Stimulated activated CD4-positive, alpha-beta T cell treated with anti-CD3 and anti-CD28 coated beads, Interleukin-4, amount 100 ng/mL, for 4 hours (primary cell): ENCODE measurements at places on chromosomes 6 and 20.

DNA sequence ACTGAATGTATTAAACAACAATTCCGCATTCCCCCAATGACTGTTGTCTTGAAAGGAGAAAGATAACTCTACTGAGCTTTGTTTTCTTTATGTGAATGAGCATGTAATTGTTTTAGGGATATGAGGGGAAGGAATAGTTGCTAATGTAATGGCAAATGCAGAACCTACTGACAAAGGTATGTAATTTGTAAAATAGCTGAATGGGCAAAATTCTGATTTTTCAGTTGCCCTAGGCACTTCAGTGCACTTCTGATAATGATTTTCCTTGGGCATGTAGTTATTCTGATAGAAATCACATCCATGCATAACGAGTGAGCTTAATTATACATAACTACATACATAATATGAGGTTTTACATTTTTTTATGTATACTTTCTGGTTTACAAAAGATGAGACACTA, 53.4 kb upstream of the FOXO3 start:
- DNase-seq, result no peak

DNA sequence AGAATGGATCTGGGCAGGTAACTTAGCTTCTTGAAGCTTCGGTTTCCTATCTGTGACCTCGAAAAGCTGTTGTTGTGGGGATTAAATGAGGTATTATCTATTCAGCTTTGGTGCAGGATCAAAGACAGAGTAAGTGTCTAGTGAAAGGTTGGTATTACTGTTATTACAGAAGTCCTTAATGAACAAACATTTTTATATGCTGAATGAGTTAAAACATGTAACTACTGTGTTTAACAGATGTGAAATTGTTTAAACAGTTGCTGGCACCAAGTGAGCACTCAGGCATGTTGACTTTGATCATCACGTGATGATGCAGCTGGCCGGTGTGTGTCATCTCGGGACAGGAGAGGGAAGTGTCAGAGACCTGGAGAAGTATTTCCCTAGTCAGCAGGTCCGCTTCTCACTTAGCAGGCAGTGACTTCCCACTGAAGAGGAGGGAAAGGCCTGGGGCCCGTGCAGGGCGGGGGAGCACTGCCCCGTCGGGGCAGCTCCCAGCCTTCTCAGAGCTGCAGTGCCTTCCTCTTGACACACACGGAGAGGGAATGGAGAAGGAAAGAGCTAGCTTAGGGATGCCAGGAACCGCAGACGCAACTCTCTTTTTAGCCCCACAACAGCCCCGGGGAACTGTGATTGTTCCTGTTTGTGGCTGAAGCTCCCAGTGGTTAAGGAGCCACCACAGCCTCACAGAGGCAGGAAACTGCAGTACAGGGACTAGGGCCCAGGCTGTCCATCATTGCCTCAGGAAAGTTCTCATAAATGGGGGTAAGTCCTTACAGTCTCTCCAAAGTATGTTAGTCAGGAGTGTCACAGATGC, 18.0 kb downstream of the TUBB2A start:
- no peak for DNase-seq

- no peak for DNase-seq
Observed at GRCh38 chr6:36786055-36786675, 53.1 kb downstream of the CPNE5 start.

- peak; percentile 40 for DNase-seq
Observed at GRCh38 chr20:56400001-56400640, 7.7 kb downstream of the CSTF1 start.

- DNase-seq, result no peak
Observed at GRCh38 chr20:51183451-51183850, 160.5 kb upstream of the KCNG1 start.

GRCh38 chr20:23404196-23404595, 17.1 kb downstream of the NAPB start:
- DNase-seq, result no peak

DNA sequence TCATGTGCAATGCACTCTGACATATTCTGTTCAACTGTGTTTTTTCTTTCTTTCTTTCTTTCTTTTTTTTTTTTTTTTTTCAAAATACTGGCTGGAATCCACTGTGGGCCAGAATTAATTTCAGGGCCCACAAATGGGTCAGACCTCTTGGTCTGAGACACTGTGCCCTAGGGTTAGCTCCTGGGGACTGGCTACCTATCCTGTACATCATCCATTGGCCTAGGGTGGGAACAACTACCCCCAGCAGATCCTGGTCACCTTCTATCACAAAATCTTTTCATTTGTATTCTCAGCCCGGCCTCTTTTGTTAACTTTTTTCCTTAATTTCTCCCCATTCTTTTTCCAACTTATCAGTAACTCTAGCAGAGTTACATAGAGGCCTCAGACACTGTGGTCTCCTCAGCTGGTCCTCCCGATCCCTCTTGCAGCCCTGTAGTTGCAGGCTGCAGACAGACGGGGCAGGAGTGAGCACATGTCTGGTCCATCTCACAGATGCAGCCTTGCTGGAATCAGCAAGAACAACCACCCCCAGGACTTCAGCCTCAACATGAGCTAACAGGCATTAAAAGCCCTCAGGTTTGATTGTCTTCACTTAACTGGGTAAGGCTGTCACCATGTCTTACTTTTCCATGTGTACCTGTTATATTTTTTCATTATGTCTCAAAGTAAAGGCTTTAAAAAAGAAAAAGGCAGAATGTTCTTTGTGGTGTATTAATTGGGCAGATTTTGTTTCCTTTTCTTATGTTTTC, 41.3 kb downstream of the TXLNB start:
- peak; percentile 8 for DNase-seq

DNA sequence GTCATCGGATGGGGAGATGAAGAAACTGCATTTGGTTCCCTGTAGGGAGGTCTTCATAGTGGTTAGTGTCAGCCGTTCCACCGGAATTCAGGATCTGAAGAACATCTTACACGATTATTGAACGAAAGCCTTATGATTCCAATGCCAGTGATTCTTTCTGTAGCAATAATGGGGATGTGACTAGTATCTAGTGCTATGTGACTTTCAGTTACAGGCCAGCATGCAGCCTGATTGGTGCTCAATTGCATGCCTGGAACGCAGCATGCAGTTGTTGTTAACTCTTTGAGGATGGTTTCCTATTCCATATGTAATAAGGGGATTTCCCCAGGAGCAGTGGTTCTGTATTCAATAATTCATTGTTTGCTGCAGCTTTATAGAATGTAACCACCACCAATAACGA, 71.6 kb upstream of the SLC22A1 start:
- DNase-seq, result no peak

DNA sequence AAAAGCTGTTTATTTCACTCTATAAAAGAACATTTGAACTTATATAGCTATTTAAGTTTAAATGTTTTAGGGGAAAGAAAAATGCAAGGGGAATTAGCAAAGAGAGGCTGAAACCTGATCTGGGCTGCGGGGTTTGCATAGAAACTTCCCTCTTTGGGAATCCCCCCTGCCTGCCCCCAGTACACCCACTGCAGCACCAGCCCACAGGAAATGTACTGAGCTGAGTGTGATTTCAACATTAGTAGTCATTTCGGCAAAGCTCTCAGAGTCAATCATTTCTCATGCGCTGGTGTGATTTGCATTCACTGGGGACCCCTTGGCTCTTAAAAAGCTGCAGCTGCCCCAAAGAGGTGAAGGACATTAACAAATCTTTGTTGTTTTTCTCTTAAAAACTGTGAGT, 859.4 kb downstream of the MAFB start:
- no peak for DNase-seq

DNA sequence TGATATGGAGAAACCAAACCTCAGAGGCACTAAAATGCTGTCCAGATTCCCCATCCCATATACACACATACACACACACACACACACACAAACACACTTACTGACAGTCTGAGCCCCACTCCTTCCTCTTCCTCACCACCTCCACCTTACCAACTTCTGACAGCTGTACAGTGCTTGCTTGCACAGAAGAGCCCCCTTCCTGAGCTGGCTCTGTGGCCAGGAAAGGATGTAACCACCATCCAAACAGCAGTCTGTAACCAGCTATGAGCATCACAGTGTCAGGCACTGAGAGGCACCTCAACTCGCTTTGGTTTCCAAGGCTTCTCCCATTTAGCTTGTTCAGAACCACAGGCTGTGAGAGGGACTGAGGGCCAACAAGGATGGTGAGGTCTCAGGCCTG, 5.9 kb upstream of the C6orf136 start:
- no peak for DNase-seq

DNA sequence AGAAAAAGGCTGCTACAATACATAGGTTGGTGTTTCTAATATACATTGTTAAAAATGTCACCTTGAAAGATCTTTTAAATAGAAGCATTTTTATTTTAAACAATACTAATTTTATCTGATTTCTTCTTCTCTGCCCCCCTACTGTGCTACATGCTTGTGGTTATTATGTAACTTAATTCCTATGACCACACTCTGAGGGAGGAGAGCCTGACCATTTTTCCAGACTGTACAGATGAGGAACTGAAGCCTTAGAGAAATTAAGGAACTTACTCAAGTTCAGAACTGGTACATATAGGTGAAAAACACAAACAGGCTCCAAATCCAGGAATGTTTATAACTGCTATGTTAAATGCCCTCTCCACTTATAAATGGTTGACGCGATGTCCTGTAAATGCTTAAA, 43.4 kb upstream of the ARHGAP18 start:
- no peak for DNase-seq

DNA sequence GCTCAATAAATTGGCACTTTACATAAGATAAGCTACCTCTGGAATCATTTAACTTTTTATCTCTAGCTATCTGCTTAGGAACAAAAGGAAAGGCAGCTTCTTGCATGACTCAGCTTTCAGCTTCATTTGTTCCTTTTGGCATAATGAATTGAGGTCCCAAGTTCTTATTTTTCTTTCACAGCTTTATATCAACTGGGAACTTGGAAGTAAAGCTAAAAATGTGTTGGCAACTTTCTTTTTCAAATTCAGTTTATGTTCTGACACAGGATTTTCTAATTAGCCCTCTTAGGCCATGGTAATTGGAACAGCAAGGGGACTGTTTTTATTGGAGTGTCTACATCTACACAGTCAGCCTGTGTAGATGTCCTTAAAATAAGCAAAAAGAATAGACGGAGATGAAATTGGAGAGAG, 55.2 kb upstream of the MRAP2 start:
- DNase-seq, result no peak

DNA sequence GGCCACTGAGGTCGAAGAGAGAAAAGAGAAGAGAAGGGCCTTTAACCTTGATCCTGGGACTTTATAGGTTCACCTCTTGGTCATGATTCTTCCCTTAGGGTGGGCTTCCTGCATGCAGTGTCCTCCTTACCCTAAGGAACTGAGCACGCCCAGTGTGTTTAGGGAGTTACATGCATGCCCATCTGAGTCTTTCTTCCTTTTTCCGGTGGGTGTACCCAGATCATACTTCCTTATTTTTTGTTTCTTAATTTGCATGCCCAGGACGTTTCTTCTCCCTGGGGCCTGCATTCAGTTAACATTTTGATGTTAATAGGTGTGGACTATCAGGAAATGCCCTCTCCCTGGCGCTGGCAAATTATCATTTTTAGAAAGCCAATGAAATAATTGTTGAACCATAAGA, 91.5 kb downstream of the HTR1B start:
- no peak for DNase-seq

GRCh38 chr6:17352302-17352701, 41.1 kb upstream of the CAP2 start:
- no peak for DNase-seq

- DNase-seq, result peak; percentile 42
Observed at GRCh38 chr6:107489636-107490565, at the start of gene SOBP. Gene SOBP (plus strand): TSS chr6:107490117. CDS start chr6:107490617, 500 bp downstream.

GRCh38 chr20:54598352-54598751, 123.0 kb downstream of the DOK5 start:
- DNase-seq, result no peak

DNA sequence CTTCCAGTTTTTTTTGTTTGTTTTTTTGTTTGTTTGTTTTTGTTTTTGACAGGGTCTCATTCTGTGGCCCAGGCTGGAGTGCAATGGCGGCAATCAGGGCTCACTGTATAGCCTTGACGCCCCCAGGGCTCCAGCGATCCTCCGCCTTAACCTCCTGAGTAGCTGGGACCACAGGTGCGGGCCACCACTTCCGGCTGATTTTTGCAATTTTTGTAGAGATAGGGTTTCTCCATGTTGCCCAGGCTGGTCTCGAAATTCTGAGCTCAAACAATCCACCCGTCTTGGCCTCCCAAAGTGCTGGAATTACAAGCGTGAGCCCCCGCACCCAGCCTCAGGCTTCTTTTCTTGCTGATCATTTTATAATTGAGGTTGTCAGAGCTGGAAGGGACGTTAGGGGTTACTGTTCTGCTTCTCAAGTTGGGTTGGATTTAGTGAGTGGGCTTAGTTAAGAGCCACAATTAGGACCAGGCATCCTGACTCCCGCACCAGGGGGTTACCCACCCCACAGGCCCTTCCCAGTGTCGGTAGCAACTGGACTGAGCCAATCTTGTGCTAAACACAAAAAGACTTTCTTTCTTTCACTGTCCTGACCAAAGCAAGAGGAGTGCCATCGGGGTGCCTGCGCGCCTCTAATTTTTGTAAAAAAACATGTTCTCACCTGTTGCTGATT, 13.1 kb upstream of the ZSCAN9 start:
- no peak for DNase-seq

DNA sequence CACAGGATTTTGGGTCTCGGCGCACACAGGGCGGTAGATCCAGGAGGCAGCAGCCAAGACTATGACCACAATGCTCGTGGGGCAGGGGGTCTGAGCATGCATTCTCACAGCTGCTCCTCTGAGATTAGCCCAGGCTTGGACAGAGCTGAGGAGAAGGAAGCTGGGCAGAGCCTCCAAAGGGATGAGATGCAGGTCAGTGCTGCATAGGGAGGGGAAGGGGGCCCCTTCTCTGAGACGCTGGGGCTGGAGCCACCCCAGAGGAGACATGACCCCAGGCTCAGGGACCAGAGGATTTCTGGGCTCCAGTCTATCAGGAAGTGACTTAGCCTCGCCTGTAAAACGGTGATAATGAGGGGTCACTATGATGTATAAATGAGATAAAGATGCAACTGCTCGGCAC, 93.9 kb downstream of the BFSP1 start:
- DNase-seq, result no peak

GRCh38 chr20:17611540-17612286, 41.8 kb downstream of the DSTN start:
- no peak for DNase-seq

DNA sequence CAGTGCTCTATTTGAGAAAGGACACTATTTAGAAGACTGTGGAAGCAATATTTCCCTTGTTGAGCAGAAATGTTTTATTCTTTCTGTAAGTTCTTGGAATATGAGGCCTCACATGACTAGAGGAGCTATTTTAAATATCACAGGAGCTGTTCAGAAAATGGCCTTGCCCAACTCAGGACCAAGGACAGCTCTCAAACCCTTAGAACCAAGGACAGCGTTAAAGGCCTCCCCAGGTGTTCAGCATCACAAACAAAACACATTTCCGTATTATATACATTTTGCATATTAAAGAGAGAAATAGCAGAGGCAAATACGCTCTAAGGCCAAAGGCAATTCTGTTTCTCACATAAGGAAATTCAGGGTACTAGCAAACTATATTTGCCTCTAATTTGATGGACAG, 631.4 kb downstream of the CDH26 start:
- DNase-seq, result no peak

- no peak for DNase-seq
Observed at GRCh38 chr20:47152068-47152467, 204.4 kb downstream of the ZMYND8 start.
